Thoracic aorta endothelial cell (primary cell): ENCODE measurements at places on chromosomes 2 and 18. TPM values are rescaled to one million over a fixed set of nuclear protein-coding genes. Genes with fewer than 3 reads are reported as not detected.

Gene TUBB8B
- total RNA-seq, result not detected in 2 replicates

Gene ANKRD30B
- total RNA-seq, result not detected in 2 replicates

Gene FAM117B
- total RNA-seq, result 3.7 and 4.4 TPM in 2 replicates

Gene CHRNA1
- 0.07 and 1.2 TPM in 2 replicates for total RNA-seq

Gene TRIM43
- 0.07 TPM in 1 of 2 replicates, not detected in the other for total RNA-seq
